ENCODE measurements at places on chromosomes 2 and 18.

GRCh38 chr2:16316456-16317210 lies 349.0 kb downstream of the CYRIA start:
- DNase-seq, result no peak

- no peak for DNase-seq
These were observed 64.0 kb upstream of the REG3A start for GRCh38 chr2:79223539-79223938.

GRCh38 chr2:25692143-25692542 lies 18.8 kb upstream of the DTNB start:
- no peak for DNase-seq

- no peak for DNase-seq
These were observed 19.3 kb downstream of the GALM start for GRCh38 chr2:38685116-38685735.

- no peak for DNase-seq
These were observed 310.3 kb upstream of the HS6ST1 start for GRCh38 chr2:128628996-128629395.

GRCh38 chr2:84701880-84702279 lies 179.0 kb downstream of the TRABD2A start:
- DNase-seq, result no peak

- no peak for DNase-seq
These were observed 25.5 kb downstream of the ZNF521 start for GRCh38 chr18:25326361-25326952.

All from NCI-H524 treated with DMSO at 0.1 percent for 48 hours (cell line).